ENCODE measurements at places on chromosomes 2 and 18.

DNA sequence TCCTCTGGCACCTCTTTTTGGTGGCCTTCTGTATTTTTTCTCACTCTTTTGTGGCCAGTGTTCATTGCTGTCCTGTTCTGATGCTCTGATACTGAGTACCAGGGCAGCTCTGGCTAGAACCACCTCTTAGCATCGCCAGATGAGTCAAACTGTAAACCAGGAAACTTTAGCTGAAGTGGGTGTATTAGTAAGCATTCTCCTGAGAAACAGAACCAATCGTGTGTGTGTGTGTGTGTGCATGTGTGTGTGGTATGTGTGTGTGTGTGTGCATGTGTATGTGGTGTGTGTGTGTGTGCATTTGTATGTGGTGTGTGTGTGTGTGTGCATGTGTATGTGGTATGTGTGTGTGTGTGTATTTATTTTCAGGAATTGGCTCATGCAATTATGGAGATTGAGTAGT lies 166.3 kb upstream of the SKOR2 start:
- DNase-seq: no peak

GRCh38 chr2:10217489-10218435 lies 84.9 kb upstream of the HPCAL1 start:
- no peak for DNase-seq

DNA sequence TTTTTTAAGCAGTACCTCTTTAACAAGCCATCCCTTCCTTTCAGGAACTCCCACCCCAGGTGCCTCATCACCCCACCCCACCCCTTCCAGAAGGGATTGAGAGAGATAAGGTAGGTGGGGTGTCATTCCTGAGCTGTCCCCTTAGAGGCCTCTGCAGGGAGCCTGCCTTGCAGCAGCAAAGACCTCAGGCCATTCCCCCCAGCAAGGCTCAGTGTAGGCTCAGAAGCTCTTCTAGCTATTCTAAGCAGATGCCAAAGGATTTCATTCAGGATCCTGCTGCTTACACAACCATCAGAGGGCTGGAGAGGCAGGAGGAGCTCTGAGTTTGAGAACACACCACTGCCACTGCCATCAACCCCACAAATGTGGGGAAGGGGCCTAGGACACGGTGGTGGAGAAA lies 5.8 kb upstream of the FIGLA start:
- DNase-seq: no peak

DNA sequence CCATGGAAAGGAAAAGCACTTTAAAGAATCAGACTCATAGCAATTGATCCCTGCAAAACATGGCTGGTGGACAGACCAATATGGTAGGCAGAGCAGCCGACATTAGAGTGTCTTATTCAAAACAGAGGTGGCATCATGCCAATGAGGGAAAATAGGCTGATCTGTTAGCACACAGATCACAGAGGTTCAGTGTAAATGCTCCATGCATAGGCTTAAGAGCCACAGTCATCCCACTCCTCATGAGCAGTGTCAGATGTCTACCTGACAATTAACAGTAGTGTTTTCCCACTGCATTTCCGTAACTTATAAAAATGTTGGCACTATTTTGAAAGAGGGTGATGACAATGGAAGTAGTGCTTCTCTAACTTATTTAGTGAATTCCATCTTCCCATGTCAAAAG lies 86.7 kb downstream of the SPATS2L start:
- no peak for DNase-seq

Data from activated CD4-positive, alpha-beta T cell treated with anti-CD3 and anti-CD28 coated beads, Interleukin-2, amount 10 ng/mL, durations not matched to agents 24 days and 14 days (primary cell).